Ureter (tissue), 1 donor: ENCODE measurements at places on chromosomes 2 and 18. TPM values are rescaled to one million over a fixed set of nuclear protein-coding genes. Genes with fewer than 3 reads are reported as not detected.

GRCh38 chr2:54617409-54617808 is 106.1 kb upstream of the EML6 start:
- no peak for DNase-seq

DNA sequence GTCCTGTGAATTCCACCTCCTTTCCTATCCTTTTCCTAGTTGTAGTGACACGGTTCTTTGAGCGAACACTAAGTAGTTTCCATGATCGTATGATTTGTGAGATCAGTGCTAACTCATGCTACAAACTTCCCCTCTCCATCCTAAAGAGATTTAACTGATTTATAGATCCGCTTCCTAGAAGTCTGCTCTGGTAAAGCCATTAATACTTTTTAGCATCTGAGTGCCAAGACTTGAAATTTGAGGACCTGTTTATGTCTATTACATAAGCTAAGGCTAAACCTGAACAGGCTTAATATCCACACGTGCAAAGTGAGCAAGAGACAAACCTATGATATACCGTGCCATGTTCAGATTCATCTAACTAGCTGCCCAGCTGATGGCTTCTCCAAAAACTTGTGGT is 14.9 kb downstream of the PROKR1 start:
- no peak for DNase-seq

- no peak for DNase-seq
These were observed 52.6 kb upstream of the TPO start for GRCh38 chr2:1360557-1361250.

GRCh38 chr2:218291318-218292047 is 820 bp downstream of the TMBIM1 start:
- no peak for DNase-seq

GRCh38 chr2:136164280-136164776 is 46.4 kb upstream of the CXCR4 start:
- no peak for DNase-seq

- DNase-seq, result no peak
These were observed 67.3 kb upstream of the SPATS2L start for GRCh38 chr2:200239216-200239615.

- DNase-seq, result no peak
These were observed 64.9 kb downstream of the EPAS1 start for GRCh38 chr2:46361920-46362666.

DNA sequence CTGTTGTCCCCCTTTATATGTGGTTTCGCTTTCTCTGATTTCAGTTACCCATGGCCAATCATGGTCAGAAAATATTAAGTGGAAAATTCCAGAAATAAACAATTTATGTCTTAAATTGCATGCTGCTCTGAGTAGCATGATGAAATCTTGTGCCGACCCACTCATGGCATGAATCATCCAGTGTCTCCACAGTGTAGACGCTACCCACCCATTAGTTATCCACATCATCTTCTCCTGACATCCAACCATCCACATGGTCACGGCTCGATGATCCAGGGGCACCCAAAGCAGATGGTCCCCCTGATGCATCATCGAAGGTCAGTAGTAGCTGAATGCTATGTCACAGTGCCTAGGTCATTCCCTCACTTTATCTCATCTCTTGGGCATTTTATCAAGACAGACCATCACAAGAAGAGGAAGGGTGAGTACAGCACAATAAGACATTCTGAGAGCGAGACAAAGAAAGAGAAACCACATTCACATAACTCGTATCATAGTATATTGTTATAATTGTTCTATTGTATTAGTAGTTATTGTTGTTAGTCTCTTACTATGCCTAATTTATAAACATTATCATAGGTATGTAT is 44.1 kb upstream of the ACKR3 start:
- no peak for DNase-seq

- no peak for DNase-seq
These were observed 360.1 kb upstream of the RND3 start for GRCh38 chr2:150847578-150847977.

DNA sequence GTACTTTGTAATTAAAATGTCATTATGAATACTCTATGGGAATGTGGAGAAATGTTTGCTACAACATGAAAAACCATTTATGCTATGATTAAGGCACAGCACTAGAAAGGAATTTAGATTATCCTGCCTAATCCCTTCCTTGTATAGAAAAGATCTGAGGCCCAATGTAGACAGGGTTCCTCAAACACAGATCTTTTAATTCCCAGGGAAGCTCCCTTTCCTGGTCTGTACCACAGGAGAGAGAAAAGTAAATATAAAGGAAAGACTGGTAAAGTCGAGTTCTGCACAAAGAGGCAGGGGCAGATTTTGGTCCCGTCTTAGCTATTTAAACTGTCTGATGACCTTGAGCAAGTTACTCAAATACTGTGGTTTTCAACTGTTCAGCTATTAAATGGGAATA is 84.7 kb downstream of the ICA1L start:
- no peak for DNase-seq

DNA sequence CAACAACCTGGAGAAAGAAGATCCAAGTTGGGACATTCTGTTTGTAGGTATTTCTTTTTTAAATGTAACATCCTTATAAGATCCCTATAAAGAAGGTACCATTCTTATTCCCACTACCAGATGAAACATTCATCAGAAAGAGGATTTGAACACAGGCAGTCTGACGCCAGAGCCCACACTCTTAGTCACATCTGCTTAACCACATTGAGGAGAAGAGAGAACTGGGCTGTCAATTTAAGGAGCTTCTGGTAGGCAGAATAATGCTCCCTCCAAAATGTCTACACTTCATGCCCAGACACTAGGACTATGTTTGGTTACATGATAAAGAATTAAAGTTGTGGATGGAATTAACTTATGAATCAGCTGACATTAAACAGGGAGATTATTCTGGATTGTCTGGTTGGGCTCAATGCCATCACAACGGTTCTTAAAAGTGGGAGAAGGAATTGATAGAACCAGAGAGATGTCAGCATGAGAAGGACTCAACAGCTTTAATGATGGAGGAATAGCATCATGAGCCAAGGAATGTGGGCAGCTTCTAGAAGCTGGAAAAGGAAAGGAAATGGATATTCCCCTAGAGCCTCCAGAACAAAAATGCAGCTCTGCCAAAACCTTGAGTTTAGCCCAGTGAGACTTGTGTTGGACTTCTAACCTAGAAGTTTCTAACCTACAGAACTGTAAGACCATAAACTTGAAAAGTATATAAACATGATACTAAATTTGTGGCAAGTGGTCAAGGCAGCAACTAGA is 82.2 kb downstream of the KLF7 start:
- no peak for DNase-seq

GRCh38 chr18:50044402-50044801 is 150.5 kb downstream of the MYO5B start:
- DNase-seq, result no peak

DNA sequence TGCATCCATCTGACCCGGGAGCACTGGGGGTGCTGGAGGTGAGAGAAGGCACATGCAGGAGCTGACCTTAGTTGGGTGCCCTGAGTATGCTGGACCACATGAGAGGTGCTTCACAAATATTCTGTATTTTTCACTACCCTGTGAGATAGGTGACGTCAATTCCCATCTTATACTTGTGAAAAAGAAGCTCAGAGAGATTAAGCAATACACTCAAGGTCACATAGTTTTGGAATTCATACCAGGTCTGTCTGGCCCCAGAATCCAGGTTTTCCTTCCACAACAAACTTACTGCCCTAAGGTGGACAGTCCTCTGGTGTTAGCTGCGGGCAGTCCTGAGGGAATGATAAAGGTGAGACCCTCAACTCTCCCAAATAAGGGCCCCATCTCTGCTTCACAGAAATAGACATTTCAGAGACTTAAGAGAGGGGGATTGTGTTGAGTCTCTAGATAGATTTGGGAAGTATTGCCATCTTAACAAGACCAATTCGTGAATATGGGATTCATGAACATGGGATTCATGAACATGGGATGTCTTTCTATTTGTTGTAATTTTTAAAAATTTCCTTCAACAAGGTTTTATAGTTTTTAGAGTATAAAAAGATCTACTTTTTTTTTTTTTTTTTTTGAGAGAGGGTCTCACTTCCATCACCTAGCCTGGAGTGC is 64.0 kb upstream of the SMAD7 start:
- no peak for DNase-seq

DNA sequence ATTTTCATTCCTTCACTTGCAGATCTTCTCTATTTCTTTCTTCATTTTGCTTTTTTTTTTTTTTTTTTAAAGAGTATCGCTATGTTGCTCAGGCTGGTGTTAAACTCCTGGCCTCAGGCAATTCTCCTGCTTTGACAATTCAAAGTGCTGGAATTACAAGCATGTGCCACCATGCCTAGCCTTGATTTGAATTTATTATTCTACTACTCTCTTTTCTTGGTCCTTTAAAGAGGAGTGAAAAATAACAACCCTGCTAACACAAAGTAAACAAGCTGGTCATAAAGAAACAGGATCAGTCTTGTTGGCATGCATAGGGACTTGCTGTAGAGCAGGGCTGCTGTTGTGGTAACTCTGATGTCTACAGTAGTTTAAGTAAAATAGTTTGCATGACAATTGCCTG is 1615.3 kb upstream of the ZEB2 start:
- DNase-seq, result no peak

DNA sequence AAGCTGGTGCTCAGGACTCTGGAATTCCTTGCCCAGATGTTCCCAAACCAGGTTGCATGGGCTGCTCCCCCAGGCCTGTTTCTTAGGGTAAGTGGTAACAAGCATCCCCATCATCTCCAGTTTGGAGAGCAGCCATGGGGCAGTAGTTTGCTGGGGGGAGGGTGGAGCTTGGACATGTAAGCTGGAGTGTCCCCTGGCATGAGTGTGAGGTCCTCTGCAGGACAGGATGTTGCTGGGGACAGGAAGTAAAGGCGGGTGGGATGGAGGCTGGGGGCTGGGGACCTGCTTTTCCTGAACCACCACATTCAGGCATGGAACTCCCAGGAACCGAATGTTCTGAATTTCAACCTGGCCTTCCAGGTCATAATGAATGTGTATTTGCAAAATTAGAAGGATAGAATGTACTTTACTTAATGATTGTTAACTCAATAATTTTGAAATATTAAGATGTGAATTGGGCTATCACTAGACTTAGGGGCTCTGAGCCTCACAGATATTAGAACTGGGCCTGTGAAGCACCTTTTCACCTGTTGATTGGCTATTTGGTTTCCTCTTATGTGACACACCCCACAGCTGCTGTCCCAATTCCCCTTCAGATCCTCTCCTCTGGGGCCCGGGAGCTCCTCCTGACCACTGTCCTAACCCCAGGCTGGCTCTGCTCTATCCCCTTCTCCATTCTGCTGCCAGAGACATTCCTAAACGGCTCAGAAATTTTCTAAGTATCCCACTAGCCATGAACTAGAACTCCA is 66.4 kb upstream of the EPAS1 start:
- DNase-seq, result no peak

DNA sequence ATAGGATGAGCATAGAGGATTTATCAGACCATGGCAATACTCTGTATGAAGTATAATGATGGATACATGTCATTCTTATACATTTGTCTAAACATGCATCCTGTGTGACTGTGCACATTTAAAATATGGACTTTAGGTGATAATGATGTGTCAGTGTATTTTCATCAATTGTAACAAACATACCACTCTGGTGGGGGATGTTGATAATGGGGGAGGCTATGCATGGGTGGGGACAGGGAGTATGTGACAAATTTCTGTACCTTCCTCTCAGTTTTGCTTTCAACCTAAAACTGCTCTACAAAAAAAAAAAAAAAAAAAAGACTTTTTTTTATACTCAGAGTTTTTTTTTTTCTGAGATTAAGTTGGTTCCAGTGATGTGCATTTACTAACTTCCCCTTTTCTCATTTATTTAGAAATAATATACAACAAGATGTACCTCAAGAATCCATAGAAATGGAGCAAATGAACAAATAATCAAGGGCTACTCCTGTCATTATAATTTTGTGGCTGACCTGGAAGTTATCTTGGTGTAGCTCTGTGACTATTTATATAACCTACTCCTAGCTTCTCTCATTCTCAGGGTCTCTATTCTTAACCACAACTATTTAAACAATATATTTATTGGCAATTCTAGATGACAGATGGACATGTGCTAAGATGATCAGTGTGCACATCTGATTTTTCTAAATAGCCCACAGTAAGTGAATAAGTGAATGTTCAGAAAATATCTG is 108.9 kb upstream of the ITGA4 start:
- DNase-seq, result no peak

GRCh38 chr2:2484301-2484700 is 153.2 kb upstream of the MYT1L start:
- DNase-seq, result no peak

DNA sequence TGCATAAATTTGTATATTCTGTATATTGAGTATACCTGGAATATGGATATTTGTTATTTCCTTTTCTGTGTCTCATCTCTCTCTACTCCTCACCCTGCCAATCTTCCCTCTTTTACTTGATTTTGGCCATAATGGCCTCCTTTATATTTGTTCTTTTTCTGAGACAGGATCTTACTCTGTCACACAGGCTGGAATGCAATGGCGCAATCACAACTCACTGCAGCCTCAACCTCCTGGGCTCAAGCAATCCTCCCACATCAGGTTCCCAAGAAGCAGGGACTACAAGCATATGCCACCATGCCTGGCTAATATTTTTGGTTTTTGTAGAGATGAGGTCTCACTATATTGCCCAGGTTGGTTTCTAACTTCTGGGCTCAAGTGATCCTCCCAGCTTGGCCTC is 30.5 kb downstream of the PREPL start:
- no peak for DNase-seq

- DNase-seq, result no peak
These were observed 20.1 kb upstream of the RAX start for GRCh38 chr18:59293317-59293716.

The UGT1A10 gene
- total RNA-seq, result 3.0 TPM

The TCF23 gene
- 0.42 TPM for total RNA-seq

The ZBTB7C gene
- 72.1 TPM for total RNA-seq

The UPP2 gene
- not detected for total RNA-seq

The SLC9A2 gene
- total RNA-seq, result 21.1 TPM
